ENCODE measurements at places on chromosomes 2 and 18.

DNA sequence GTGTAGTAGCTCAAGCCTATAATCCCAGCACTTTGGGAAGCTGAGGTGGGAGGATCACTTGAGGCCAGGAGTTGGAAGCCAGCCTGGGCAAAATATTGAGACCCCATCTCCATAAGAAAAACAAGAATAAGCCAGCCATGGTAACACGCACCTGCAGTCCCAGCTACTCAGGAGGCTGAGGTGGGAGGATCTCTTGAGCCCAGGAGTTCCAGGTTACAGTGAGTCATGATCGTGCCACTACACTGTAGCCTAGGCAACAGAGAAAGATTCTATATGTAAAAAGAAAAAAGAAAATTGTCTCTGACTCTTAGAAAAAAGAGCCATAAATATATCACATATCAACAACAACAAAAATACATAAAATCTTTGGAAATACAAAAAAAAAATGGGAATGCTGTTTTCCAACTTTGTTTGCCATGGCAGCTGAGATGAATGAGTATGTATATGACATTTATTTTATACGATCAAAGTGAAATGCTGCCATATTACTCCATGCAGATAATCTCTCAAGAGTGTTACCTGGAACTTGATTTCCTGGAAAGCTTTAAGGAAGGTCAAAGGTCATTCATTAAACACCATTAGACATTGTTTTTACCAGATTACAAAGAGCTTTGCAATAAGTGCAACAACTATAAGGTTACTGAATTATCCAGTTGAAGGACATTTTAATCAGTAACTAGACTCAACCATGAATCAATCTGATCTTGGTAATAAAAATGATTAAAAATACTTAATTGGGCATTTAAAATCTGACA lies 19.7 kb upstream of the DAPL1 start:
- DNase-seq: no peak

- DNase-seq: no peak
Observed at GRCh38 chr2:49913025-49913424, 758.7 kb upstream of the FSHR start.

GRCh38 chr18:79834834-79835233 lies 37.1 kb downstream of the KCNG2 start:
- DNase-seq: no peak

DNA sequence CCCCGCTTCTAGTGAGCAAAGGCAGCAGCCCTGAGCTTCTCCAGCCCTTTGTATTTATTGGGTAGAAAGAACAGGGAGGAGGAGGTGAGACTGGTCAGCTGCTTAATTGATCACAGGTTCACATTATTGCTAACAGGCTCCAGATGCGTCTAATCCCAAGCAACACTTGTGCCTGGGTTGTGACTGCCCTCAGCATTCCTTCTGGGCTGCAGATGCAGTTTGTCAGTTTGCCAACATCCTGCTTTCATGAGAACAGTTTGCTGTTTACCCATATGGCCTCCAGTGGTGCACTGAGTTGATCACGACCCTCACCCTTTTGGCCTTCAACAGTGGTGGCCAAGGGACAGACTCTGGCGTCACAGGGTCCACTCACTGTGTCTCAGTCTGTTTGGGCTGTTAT lies 159.5 kb upstream of the ZNF516 start:
- no peak for DNase-seq

- no peak for DNase-seq
Observed at GRCh38 chr2:172287190-172287589, 140.2 kb upstream of the ITGA6 start.

DNA sequence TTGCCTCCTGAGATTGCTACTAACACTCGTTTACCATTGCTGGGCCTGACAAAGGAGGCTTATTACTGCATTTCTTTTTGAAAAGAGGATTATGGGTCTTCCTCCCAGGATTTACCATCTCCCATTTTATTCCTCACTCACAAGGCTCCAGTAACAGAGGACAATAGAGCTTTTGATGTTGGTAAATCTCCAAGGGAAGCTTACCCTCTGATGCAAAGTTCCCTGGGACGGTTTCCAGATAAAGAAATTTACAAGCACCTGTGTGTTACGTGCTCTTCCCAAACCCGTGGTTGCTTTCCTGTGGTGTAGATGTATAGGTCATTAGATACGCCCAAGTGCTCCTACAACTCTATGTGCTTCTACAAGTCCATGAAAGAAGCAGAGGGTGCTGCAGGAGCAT lies 17.1 kb downstream of the VSNL1 start:
- no peak for DNase-seq

DNA sequence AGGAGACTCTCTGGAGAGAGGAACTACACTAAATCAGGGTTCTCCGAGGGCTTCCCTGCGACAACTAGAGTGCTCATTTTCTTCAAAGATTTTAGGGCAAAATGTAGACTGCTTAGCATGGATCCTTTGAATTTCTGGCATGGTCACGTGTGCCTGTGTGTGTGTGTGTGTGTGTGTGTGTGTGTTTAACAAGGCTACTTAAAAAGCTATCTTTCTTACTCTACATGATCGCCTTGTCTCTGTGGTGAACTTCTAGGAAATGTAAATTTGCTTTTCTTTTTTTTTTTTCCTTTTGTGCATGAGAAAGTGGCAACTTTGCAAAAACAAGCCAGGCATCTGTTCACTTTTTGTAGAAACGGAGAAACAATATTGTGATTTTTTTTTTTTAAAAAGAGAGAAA lies 43.9 kb downstream of the SOX11 start:
- no peak for DNase-seq

GRCh38 chr18:45566025-45566740 lies 49.1 kb upstream of the SLC14A2 start:
- DNase-seq: no peak

DNA sequence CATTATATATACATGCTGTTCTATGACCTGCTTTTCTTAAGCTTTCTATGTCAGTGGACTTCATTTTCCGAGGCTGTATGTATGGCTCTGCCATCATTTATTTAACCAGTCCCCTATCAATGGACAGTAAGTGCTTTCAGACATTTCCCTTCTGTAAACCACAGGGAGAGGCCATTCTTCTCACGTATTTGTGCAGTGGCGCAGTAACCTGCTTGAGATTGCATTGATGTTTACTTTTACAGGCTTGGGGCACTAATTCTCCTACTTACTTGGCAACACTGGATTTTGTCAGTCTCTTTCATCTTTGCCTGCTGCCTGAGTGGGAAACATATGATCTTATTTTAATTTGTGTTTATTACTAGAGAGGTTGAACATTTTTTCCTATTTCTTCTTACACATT lies 52.1 kb downstream of the BOLA3 start:
- no peak for DNase-seq

- DNase-seq: no peak
Observed at GRCh38 chr18:11387880-11388279, 221.5 kb upstream of the SLC35G4 start.

DNA sequence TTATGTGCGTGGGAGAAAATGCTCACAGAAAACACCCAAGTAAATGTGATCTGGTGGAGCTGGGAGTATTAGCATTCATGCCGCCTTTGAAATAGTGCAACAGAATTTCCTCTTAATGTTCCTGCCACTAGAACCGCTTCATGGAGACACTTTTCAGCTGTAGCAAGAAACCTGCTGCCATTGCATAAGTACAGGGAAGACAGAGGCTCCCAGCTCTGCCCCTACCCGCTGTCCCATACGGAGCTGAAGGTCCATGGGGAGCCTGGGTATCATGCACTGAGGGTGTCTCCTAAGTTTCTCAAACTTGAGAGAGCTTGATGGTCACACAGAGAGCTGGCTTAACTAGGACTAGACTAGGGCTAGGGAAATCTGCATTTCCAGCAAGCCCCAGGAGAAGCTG lies 49.6 kb downstream of the CRIM1 start:
- no peak for DNase-seq

GRCh38 chr2:84851876-84852275 lies 29.0 kb downstream of the TRABD2A start:
- no peak for DNase-seq

DNA sequence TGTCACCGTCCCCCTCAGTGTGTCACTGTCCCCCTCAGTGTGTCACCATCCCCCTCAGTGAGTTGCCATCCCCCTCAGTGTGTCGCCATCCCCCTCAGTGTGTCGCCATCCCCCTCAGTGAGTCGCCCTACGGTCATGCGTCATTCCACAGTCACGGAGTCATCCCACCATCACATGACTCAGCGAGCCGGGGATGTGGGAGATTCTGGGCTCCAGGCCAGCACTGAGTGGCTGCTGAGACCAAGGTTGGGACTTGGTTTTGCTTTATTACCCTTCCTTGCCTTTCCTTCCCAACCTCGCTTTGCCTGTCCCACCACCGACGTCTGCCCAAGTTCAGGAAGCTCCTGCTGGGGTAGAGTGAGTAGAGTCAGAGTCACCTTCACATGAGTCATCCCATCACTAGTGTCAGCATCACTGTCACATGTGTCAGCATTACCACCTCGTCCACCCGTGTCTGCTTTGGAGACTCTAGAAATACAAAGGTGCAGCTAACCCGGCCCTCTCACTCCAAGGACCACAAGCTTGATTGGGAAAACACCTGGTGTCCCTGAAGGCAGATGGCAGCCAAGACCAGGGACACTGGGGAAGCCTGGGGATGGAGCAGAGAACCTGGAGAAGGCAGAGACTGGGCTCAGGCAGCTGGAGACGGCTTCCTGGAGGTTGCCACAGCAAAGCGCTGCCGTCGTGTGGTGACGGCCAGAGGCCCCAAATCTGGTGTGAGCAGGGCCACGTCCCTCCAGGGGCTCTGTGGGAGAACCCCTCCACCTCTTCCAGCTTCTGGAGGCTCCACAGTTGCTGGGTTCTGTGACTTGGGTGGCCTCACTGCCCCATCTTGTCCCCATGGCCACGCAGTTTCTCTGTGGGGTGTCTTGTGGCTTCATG lies 485.2 kb upstream of the SALL3 start:
- DNase-seq: no peak

- DNase-seq: peak; percentile 86
Observed at GRCh38 chr2:105746177-105747080, 1.7 kb downstream of the NCK2 start.

- peak; percentile 17 for DNase-seq
Observed at GRCh38 chr18:13455960-13456481, 237.5 kb downstream of the LDLRAD4 start.

DNA sequence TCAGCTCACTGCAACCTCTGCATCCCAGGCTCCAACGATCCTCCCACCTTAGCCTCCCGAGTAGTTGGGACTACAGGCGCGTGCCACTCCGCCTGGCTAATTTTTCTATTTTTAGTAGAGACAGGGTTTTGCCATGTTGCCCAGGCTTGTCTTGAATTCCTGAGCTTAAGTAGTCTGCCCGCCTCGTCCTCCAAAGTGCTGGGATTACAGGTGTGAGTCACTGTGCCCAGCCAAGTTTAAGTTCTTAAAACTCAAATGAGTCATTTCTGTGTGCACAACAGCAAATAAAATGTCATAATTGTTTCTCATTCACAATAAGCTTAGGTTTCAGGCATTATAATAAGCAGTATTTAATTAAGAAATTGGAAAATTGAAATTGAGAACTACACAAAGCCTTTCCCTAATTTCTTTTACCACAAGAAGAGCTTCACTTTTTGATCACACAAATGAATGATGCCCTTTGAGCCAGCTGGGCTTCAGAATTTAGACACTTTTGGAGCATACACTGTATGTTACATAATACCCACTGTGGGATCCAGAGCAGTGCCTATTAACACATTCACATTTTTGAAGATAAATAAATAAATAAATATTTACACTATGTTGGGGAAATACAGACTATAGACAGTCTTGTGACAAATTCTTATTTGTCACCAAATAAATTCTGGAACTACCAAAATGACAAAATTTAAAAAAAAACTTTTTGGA lies 8.6 kb upstream of the ME2 start:
- DNase-seq: no peak

DNA sequence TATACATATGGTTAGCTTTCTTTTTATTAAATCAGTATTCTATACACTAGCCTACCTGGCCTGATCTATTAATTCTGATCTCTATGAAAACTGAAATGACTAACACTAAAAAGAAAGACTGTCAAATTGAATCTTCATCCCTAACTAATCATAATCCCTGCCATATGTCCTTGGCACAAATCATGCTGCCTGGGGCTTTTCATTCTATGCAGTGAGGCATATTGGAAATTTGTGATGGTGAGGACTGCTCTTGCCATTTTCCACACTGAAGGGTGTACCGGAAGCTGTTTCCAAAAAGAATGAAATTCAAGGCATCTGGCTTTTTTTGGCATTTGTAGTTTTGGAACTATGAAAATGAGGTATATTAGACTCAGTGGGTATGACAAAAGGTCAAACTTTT lies 39.7 kb downstream of the RAPGEF4 start:
- DNase-seq: no peak

- DNase-seq: no peak
Observed at GRCh38 chr18:9772847-9773677, 65.0 kb downstream of the RAB31 start.
